NCI-H187 treated with DMSO at 0.1 percent for 48 hours (cell line): ENCODE measurements at places on chromosomes 11 and 22.

GRCh38 chr11:8011981-8012444, 24.9 kb downstream of the EIF3F start:
- DNase-seq: no peak

DNA sequence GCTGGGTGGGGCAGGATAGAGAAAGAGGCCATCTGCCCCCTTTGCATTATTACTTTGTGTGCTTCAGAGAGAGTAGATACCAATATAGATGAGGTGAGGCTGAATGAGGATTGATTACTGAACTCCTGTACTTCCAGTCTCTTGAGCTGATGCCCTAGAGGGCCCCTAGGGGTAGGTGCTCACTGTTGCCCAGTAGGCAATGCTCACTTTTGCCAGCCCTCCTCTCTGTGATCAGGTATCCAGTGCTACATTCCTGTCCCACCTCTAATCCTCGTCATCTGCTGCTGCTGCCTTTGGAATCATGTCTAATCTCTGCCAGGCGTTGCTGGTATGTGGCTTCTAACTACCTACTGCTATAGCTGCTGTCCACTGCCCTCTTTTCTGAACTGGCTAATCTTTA, 57.2 kb downstream of the CCDC83 start:
- no peak for DNase-seq

DNA sequence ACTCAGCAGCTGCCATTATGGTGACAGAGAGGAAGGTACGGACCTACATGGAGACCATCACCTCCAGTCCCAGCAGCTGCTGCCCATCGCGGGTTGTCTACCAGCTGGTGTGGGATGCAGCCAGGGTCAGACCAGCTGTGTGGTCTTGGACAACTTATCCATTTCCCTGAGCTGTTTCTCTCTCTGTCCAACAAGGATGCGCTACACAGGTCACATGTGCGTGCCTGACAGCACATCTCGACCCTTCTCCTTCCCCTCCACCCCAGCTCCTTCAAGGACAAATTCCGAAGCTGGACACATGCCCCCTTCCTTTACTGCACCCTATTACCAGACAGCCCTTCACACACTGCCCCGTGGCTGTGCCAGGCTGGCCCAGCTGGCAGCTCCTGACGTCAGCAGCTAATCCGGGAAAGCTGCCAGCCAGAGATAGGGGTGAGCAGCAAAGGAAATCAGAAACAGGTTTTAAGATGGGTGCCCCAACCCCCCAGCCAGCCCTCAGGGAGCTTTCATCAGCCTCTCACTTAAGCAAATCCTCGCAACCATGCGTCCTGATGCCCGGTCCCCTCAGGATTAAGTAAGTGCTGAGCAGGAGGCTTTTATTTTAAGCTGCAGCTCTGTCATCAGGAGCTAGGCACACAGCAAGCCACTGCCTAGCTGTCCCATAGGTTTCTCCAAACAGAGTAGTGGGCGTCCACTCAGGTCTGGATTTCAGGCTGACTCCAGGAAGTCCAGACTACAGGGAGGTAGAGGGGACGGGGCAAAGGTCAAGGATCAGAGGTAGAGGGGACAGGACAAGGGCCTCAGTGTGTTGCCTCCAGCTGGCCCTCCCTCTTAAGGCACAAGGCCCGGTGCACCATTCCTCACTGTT, 20.3 kb downstream of the TEF start:
- DNase-seq: no peak

- no peak for DNase-seq
Observed at GRCh38 chr22:49405590-49405989, 422.1 kb downstream of the BRD1 start.

- DNase-seq: no peak
Observed at GRCh38 chr22:19181786-19182471, 3.4 kb upstream of the SLC25A1 start.

- no peak for DNase-seq
Observed at GRCh38 chr11:19560156-19560555, 152.5 kb upstream of the NAV2 start.

- no peak for DNase-seq
Observed at GRCh38 chr11:106088896-106089295, 11.4 kb downstream of the AASDHPPT start.

GRCh38 chr11:58446294-58446693, 4.3 kb upstream of the OR5B12 start:
- DNase-seq: no peak

- no peak for DNase-seq
Observed at GRCh38 chr11:70409437-70409836, 11.1 kb downstream of the CTTN start.

DNA sequence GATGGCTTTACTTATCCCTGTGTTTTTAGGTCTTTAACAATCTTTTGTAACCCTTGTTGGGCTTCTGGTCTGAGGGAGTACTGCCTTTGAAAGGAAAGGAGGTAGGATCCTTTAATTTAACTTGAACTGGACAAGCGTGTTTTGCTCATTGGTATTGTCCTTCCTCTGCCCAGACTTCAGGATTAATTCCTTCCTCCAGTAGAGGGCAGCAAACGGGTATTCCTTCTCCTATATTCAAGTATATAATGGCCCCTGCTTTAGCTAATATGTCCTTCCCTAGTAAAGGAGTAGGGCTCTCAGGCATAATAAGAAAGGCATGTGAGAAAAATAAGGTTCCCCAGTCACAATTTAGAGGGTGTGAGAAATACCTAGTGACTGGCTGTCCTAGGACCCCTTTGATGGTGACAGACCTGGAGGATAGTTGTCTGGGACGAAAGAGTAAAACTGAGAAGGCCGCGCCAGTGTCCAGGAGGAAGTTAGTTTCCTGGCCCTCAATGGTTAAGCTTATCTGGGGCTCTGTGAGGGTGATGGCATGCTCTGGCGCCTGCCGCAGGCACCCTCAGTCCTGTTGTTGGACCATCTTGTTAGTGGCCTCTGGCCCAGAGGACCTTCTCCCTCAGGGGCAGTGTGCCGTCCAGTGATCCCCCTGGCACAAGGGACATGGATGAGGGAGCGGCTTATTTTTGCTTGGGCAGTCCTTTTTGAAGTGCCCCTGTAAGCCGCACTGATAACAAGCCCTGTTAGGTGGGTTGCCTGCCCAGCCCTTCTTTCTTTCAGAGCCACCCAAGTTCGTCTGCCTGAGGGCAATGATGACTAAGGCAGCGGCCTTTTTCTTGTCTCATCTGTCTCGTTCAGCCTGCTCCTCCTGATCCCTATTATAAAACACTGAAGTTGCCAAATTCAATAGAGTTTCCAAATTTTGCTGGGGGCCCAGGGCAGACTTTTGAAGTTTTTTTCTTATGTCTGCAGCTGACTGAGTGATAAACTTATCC, 51.8 kb downstream of the C11orf71 start:
- no peak for DNase-seq

- no peak for DNase-seq
Observed at GRCh38 chr11:115933564-115933963, 429.3 kb upstream of the CADM1 start.

- no peak for DNase-seq
Observed at GRCh38 chr22:46564084-46564714, 26.8 kb upstream of the CELSR1 start.

DNA sequence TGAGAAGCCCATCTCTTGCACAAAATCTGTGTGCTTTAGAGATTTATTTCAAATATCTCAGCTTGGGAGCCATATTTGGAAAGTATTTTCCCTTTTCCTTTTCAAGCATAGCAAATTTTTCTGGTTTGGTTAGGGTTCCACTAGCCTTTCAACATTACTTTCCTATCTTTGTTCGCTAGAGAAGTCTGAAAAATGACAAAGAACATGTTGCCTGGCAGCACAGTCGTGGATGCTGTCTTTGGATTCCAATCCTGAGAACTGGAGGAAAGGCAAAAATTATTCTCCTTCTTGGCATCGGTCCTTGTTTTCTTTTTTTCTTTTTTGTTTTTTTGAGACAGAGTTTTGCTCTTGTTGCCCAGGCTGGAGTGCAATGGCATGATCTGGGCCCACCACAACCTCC, 6.9 kb upstream of the MTCH2 start:
- DNase-seq: no peak
